ENCODE measurements at places on chromosomes 12 and 14.
A peak's percentile ranks its signal among the peaks of the same experiment; 100 is the strongest.

DNA sequence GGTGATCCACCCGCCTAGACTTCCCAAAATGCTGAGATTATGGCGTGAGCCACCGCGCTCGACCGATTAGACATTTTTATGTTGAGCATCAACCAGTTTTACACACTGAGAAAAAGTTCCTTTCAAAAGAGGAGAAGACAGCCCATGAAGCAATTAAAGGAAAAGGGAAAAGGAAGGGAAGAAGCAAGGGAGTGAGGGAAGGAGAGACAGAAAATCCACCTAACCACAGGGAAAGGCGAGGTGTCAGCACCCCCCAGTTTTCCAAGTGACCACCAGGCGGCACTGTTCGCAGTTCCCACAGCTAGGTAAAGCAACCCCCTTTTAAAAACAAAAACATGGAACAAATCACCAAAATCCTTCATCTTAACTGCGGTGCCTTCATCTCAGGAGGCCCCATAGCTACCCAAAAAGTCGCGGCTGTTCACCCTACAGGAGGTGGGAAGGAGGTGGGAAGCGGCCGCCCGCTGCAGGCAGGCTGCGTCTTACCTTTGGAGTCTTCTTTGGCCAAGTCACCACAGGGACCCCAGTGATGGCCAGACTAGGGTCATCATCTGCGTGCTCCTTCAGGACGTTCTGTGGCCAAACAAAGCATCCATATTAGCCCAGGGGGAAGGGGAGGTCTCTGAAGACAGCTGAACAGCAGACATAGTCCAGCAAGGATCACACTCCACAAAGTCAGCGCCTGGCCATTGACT lies 86.6 kb downstream of the KDM2B start:
- peak; percentile 48 for DNase-seq

DNA sequence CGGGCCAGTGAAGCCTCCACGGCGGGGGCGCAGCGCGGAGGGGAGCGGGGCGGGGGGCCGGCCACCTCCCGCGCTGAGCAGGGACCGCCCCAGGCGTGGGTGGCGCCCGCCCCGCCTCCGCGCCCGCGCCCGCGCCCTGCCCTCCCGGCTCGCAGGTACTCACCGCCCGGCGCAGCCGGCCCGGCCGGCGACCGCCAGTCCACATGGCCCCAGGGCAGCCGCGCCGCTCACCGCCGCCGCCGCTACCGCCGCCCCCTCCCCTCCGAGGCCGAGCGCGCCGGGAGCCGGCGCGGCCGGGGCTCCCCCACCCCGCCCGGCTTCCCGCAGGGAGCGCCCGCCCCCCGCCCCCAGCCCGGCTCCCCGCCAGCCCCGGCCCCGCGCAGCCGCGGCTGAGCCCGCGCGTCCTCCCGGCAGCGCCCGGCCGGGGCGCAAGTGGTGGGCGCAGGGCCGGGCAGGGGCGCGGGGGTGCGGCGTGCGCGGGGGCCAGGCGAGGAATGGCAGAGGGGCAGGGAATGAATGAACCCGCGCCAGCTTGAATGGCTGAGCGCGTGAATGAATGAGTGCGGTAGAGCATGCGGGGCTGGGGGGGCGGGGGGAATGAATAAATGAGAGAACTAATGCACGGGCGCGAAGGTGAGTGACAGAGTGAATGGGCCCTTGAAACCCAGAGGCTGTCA lies at the start of gene BEGAIN:
Gene BEGAIN (minus strand): TSS at position 332 of the 677 bp plus-strand sequence. CDS start 127 bp downstream, at position 205.
- no peak for DNase-seq

- DNase-seq: no peak
Measured at GRCh38 chr12:42853370-42854140, 264.0 kb upstream of the PRICKLE1 start.

GRCh38 chr14:99737451-99737951 lies 53.4 kb downstream of the CYP46A1 start:
- no peak for DNase-seq

DNA sequence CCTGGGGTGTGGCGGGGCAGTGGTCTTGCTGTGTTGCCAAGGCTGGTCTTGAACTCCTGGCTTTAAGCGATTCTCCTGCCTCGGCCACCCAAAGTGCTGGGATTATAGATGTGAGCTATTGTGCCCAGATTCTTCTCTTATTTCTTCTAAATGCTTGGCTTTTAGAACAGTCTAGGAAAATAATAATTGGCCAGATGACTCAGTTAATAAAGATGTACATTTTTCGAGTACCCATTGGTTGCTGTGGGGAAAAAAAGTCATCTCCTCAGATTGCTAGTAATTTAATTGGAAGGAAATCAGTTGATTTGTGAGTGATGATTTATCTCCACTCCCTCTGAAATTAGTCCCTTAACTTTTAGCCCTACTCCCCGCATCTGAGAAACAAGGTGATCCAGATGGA lies 45.5 kb downstream of the CHST11 start:
- no peak for DNase-seq

- DNase-seq: no peak
Measured at GRCh38 chr12:125742413-125742812, 677.2 kb downstream of the AACS start.

DNA sequence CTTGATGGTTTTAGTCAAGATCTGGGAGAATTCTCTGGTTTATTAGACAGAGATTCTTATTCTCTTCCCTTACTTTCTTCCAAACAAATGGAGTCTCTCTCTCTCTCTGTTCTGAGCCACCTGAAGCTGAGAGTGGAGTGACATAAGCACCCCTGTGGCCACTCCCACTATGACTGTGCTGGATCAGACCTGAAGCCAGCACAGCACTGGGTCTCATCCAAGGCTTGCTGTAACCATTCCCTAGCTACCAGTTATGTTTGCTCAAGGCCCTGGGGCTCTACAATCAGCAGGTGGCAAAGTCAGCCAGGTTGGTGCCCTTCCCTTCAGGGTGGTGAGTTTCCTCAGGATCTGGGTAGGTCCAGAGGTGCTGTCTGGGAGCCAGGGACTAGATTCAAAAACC lies 568.5 kb downstream of the AACS start:
- DNase-seq: no peak

- DNase-seq: no peak
Measured at GRCh38 chr14:45144658-45145057, 8.9 kb downstream of the FANCM start.

DNA sequence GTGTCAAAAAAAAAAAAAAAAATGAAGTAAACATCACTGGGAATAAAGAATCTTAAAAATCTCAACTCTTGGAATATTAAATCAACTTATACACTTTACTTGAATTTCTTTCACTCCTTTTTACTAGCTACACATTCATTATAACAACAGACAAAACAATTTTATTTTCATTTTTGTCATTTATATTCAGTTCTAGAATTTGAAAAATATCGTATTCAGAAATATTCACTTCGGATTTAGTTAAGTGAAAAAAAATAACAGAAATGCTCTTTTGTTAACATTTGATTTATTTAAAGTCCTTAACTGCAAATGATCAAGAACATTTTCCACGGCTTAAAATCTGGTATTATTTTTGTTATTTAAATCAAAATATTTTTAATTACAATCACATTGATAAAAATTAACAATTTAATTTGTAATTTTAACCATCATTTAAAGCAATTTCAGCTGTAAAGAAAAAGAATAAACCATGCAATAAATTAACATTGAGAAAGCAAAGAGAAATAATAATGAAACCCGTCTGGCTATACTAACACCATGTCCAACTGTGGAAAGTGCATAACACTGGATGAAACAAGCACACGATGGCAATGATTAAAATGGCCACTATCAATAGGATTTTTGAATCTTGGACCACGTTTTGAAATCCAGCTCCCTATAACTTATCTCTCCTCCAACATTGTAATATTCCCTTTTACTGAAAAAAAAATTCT lies 5.2 kb downstream of the FOXA1 start:
- DNase-seq: no peak

GRCh38 chr12:119235197-119235751 lies 56.5 kb downstream of the HSPB8 start:
- no peak for DNase-seq

DNA sequence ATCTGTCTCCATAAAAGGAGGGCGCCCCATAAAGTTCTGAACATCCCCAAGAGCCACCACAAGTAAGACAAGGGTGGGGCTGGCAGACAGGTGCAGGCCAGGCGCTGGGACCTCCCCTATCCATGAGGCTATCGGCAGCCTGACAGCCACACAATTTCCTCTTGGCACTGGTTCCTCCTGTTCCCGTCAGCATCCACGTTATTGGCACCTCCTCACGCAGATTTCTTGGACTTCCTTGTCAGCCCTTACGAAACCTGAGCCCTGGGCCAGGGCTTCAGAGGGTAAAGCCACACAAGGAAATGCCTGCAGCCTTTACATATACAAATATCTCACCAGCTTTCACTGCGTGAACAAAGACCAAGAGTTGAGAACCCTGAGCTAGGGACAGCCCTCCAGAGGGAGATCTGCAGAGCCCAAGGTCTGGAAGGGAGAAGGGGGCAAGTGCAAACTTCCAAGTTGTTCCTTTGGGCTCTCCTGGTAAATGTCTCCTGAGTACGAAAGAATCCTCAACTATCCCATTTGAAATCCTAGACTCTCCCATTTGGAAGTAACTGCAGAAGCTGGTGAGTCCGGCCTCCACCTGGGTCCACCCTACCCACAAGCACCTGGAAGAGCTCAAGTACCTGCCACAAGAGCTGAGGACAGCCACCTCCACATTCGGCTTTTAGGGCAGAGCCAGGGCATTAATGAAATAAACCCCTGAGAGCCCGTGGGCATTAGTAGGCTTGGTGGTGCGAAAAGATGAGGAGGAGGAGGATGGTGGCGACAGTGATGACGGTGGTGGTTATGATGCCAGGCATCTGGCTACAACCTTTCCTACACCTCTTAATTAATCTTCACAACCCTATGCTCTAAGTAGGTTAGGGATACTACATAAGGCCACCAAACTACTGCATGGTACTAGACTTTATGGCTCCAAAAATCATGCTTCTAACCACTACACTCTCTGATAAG lies 5.5 kb upstream of the TC2N start:
- DNase-seq: peak; percentile 50

- no peak for DNase-seq
Measured at GRCh38 chr12:130385193-130385592, 47.5 kb downstream of the PIWIL1 start.

GRCh38 chr12:51403159-51403558 lies 12.0 kb upstream of the GALNT6 start:
- no peak for DNase-seq

Measured in KBM-7 (cell line).